ENCODE measurements at places on chromosomes 2 and 18.

DNA sequence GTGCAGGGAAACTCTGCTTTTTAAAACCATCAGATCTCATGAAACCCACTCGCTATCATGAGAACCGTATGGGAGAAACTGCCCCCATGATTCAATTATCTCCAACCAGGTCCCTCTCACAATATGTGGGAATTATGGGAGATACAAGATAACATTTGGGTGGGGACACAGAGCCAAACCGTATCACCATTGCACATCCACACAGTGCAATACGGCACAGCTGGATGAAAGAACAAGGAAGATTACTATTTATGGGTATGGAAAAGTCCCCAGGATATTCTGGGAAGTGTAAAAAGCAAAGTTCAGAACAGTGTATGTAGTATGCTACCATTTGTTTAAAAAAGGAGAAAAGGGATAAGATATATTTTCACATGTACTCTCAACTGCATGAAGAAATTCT lies 290.1 kb downstream of the PIK3C3 start:
- no peak for DNase-seq

DNA sequence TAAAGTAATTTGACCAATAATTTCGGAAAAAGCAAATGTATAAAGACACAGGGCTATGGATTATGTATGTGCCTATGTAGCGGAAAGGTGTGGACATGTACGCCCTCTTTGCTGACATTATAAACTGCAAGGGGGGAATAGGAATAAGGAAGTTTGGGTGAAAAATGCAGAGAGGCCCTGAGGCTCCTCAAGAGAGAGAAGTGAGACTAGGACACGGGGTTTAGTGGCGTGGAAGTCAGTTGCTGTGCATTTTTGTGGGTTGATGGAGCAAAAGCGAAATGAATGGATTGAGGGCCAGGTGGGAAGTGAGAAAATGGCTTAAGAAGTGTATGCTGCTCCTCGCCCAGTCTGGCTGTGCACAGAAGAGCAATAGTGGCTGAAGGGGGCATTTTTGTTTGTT lies 96.2 kb upstream of the B3GNT7 start:
- DNase-seq, result no peak

- DNase-seq, result no peak
Measured at GRCh38 chr2:171703574-171704347, 16.5 kb downstream of the DYNC1I2 start.

- DNase-seq, result no peak
Measured at GRCh38 chr18:79604913-79605880, 74.4 kb upstream of the CTDP1 start.

DNA sequence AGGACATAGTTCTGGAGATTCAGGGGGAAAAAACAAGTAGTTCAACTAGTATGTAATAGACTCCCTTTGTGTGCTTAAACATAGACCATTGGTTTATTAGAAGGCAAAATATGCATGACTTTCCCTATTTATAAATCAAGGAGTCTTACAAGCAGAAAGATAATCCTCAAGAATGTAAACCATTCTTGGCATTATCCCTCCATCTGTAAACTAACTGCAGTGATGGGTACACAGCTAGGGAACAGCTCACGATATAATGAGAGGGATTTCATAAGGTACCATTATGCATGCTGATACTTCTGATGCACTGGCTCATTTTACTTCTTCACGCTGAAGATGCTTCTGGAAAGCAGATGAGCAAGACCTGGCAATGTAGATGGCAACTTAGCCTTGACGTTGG lies 878 bp downstream of the FBXO15 start:
- no peak for DNase-seq

DNA sequence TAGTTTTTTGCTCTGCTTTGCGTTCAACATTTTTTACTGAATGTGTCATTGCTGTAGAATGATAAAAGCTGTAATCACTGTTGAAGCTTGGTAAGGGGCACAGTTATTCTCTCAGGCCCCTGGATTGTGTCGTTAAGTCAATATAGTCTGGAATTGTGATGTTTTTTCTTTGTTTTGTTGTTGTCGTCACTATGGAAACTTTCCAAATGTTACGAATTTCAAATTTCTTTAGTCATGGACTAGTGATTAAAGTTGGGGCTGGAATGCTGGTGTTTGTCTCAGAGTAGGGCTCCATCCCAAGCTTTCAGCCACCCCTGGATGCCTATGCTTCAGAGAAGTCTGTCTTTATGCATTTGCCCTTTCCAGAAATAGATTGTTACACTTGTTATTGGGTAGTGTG lies 287.2 kb downstream of the CDH19 start:
- no peak for DNase-seq

DNA sequence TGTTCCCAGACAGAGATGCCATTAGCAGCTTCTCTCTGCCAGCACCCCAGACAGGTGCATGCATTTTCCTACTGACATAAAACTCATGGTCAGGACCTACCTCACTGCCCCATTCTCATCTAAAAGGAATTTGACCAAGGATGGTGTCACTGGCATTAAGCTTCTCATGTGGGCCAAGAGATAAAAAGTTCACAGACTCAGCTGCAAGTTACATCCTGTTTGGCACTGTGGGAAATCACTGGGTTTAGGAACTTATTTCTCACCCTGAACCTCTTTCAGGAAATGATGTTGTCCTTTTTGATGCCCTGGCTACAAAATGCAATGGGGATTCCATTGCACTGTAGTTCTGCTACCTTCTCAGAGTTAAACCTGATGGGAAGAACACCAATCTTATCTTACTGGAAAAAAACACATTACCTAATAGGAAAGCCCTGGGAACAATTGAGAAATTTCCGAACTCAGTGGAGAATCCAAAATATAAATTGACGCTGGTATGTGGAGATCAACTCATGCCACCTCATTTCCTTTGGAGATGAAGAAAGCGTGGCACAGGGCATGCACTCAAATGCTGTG lies 252.1 kb upstream of the COPS8 start:
- no peak for DNase-seq

DNA sequence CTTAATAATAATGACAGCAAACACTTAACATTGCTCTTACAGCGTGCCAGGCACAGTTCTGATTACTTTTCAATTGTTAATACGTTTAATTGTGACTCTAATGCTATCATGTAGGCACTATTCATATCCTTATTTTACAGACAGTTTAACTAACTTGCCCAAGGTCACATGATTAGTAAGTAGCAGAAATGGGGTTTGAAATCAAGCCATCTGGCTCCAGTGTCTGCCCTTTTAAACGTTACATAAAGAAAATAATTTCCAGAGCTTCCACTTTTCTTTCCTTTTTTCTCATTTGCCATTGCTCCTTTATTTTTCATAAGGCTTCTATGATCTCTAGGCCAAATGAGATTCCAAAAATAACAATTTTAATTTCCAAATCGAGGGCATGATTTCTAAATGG lies 50.6 kb upstream of the IKZF2 start:
- DNase-seq, result no peak

DNA sequence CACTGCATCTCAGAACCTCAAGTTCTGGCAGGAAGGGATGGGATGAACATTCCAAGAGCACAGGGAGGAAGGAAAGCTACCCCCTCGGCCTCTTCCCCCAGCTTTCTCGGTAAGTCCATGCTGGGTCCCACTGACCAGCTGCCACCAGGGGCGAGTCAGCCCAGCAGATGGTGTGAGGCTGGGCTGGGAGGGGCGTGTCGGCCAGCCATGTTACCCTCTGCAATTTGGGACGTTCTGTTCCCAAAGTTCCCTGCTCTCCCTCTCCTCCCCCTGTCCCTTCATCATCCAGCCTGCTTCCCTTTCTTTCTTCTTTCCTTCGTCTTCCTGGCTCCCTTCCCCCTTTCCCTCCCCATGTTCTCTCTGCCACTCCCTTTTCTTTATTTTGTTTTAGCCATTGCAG lies 74.3 kb upstream of the TNP1 start:
- DNase-seq, result no peak

DNA sequence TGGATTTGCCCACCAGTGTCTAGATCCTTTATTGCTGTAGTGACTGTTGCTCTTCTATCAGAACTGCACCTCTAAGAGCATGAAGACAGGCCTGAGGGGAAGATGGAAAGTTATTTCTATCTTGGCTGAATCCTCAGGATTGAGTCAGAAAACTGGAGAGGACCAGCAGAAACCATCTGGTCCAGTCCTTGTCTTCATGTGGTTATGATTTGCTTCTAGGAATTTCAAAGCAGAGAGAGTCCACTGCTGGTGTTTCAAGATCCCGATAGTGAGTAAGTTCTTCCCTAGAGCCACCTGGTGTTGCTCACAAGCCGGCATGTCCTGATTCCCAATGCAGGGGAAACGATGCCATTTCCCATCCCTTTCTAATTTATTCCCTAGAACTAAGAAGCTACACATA lies 84.2 kb downstream of the NCKAP5 start:
- no peak for DNase-seq

GRCh38 chr2:187962538-187962937 lies 329.1 kb upstream of the GULP1 start:
- DNase-seq, result no peak

GRCh38 chr2:195734395-195734794 lies 77.4 kb downstream of the SLC39A10 start:
- no peak for DNase-seq

- no peak for DNase-seq
Measured at GRCh38 chr18:24027156-24027827, 12.7 kb downstream of the TTC39C start.

DNA sequence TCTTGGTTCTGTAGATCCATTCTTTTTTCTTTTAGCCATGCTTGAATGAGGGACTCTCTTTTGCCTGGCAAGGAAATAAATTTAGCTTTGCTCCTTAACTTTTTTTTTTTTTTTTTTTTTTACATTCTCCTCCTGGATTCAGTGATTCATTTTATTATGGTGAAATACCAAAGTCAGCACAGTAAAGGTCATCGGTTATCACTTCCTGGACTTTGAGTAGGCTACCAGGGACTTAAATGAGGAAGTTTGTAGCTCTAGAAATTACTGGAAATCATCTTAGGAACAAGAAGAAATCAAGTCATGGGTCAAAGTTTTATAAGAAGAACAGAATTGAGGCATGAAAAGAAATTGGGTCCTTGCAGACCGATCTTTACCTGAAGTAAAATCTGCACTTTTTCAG lies 75.0 kb downstream of the SOCS6 start:
- DNase-seq, result no peak

- DNase-seq, result no peak
Measured at GRCh38 chr2:105038383-105039061, 653 bp downstream of the MRPS9 start.

GRCh38 chr2:18118703-18119102 lies 240.2 kb downstream of the KCNS3 start:
- no peak for DNase-seq

GRCh38 chr2:205746420-205746785 lies 64.1 kb downstream of the NRP2 start:
- no peak for DNase-seq

- no peak for DNase-seq
Measured at GRCh38 chr2:26772064-26773001, 8.2 kb downstream of the SLC35F6 start.

DNA sequence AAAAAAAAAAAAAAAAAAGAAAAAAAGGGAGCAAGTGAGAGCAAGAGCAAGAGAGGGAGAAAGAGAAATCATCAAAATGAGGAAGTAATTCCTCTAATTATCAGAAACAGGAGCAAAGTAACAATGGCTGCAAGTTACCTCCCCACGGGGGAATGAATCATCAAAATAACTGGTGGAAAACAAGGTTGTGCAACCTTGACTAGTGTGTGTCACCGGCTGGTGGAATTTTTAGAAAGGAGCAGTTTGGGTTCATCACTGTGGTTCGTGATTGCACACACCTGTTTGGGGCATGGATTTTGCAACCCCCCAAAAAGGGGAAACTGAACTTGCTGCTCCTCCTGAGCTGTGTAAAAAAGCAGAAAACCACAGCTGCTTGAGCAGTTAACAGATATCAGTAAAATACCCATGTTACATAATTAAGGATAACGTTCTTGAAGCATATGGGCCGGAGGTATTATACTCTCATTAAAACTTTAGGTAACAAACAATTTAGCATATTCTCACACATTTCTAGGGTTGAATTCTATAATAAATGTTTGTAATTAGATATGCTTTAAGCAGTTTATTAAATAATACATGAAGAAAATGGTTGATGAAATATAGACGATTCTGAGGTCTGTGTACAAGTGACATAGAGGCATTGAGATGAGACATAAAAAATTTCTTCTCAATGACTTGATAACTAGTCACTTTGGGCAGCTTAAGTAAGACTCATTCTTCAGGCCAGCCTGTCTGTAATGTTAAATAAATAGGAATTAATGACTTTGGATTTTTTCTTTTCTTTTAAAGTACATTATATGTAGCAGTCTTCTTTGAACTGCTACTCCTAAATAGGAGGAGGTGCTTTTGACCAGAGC lies 184.2 kb upstream of the ZEB2 start:
- no peak for DNase-seq

DNA sequence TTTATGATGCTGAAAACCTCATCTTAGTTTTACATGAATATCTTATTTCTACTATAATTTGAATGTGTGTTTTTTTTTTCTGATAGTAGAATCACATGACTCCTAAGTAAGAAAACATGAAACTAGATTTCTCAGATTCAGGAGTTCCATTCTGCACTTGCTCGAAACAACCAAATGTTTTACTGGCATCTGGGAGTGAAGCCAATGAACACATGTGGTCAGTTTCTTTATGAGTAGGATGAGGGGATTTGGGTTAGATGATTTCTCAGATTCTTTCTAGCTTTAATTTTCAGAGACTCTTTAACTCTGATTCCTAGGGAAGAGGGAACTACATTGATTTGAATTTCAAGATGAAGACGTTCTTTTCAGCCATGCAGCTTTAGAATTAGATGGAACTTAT lies 225.0 kb upstream of the NT5C1B start:
- no peak for DNase-seq

DNA sequence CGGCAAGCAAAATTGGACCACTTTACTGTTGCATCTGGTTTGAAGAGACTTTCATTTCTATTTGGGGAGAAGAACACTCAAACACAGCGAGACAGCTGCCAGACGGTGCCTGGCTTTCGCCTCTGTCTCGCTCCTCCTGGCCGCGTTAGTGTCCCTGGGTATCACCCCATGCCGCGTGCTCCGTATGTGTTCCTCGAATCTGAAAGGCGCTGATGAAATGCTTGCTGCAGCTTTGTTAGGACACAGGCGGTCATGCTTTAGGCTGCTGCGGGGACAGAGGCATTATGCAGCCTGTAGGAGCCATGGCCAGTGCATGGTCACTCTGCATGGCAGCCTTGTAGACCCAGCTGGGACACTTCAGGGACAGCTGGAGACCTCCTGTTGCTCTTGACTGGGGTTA lies 53.9 kb downstream of the LDLRAD4 start:
- no peak for DNase-seq

GRCh38 chr18:54702686-54703085 lies 111.6 kb downstream of the DYNAP start:
- DNase-seq, result no peak

- no peak for DNase-seq
Measured at GRCh38 chr2:216792222-216793021, 67.4 kb downstream of the TNP1 start.

GRCh38 chr2:238811293-238811692 lies 36.6 kb upstream of the TWIST2 start:
- no peak for DNase-seq

DNA sequence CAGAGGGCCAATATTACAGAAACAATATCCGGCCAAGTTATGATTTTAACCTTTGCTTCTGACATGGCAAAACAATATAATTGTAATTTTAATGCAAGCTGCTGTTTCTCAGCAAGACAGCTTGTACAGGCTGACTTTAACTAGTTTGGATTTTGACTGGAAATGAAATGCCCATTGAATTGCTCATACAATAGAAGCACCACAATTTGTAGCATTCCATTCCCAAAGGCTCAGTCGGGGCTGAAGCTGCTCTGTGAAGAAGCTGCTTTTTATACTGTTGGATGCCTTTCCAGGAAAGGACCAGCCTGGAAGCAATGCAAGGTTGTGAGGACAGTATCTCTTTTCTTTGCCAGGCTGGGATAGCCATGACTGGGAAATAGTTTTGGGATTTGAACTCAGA lies 677.0 kb upstream of the FANCL start:
- no peak for DNase-seq

All from activated naive CD4-positive, alpha-beta T cell treated with Interleukin-2 at 50 U/mL for 16 hours (primary cell).